ENCODE measurements at places on chromosomes 6 and 20.

DNA sequence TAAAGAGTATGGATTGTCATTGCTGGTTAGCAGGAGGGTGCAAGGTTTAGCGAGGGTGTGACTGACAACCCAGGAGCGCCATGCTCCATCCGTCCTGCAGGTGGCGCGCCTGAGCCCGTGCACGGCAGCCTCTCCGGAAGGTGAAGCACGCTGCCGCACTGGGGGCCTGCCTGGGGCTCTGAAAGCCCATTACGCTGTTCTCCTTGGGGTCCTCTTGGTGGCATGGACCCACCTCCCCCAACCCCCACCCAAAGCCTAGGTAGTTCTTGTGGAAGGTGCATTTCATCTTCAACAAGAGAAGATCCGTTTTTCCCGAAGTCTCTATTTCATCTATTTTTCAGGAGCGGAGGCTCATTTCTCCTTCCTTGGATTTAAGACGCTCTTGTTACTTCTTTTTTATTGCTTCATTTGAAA lies 197.4 kb upstream of the KCNG1 start:
- peak; percentile 26 for DNase-seq

DNA sequence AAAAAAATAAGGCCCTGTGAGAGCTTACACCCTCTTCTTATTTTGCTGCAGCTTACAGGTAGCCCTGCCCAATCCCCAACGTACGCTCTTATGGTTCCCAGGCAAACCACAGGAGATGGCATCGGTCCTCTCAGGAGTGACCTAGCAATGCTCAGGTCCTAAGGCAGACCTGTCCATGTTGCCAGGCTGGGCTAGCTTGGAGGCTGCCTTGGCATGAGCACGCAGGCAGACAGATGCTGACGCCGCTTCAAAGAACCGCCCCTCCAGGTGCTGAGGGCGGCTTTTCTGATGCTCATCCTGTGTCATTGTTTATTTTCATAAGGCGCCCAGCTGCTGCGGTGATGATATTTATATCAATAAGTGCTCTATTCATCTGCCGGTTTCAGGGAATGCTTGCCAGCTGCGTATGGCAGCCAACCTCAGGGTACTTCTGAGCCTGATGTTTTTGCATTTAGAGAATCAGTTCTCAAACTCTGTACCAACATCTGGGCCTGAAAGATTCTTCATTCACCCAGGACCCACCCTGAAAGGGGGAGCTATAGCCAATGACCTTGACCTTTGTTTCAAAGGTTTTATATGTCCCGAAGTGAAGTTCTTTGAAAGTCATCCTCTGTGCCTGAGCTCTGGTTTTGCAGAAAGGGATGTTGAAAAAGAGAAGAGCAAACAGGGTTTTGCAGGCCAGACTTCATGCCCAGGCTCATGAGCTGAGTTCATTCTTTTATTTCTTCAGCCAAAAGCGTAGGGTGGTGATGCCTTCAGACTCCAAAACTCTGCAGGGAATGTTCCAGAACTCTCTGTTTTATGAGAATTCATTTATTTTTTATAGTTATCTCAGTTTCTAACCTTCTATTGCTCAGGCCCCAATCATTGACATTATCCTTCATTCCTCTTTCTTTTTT lies 475.6 kb upstream of the CHD6 start:
- no peak for DNase-seq

DNA sequence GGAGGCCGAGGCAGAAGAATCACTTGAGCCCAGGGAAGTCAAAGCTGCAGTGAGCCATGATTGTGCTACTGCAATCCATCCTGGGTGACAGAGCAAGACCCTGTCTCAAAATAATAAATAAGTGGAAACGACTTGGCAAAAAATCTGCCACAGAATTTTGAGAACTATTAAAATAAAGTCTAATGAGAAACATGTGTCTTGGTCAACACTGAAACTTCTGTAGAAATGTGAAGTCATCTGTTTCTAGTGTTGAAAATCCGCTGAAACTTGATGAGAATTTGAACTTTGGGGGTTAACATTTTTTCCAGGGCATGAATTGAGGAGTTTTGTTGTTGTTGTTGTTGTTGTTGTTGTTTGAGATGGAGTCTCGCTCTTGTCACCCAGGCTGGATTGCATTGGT lies 29.0 kb upstream of the BCLAF1 start:
- no peak for DNase-seq

GRCh38 chr20:8254911-8255582 lies 123.0 kb downstream of the PLCB1 start:
- DNase-seq = peak; percentile 77

- peak; percentile 73 for DNase-seq
Observed at GRCh38 chr6:150352321-150353296, 16.2 kb upstream of the IYD start.

- DNase-seq = peak; percentile 50
Observed at GRCh38 chr6:89350281-89350966, 2.1 kb downstream of the UBE2J1 start.

DNA sequence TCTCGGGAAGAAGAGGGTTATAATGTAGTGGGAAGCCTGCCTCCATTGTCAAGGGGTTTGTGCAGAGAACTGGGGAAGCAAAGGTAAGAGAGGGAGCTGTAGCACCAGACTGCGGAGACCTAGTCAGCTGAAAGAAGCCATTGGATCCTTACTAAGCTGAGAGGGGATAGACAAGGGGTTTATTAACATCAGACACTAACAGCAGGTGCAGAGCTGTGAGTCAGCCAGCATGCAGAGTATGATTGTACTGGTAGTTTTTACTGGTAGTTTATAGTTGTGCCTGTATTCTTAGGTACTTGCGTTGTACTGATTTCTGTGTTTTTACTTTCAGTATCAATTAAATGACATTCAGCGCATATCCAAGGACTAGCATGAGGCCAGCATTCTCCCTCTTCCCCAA lies 17.8 kb upstream of the COL19A1 start:
- no peak for DNase-seq

- DNase-seq = no peak
Observed at GRCh38 chr20:38987777-38988176, 25.6 kb downstream of the DHX35 start.

GRCh38 chr20:20956513-20956931 lies 149.6 kb downstream of the LINC00237 start:
- no peak for DNase-seq

DNA sequence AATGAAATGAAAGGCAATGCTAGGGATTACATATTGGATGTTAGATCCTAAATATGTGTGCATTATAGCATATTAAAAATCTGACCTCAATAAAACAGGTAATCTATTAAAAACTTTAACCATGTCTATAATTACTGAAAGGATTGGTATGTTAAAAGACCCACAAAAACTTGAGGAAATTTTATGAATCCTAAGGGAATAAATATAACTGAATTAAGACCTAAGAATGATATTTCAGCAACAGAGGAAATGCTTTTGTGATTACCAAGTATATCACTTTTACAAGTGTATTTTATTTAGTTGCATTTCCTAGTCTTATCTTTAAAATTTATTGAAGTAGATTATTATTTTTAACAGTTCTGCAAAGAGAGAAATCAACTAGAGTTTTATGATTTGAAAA lies 571.5 kb downstream of the HDGFL1 start:
- DNase-seq = no peak

DNA sequence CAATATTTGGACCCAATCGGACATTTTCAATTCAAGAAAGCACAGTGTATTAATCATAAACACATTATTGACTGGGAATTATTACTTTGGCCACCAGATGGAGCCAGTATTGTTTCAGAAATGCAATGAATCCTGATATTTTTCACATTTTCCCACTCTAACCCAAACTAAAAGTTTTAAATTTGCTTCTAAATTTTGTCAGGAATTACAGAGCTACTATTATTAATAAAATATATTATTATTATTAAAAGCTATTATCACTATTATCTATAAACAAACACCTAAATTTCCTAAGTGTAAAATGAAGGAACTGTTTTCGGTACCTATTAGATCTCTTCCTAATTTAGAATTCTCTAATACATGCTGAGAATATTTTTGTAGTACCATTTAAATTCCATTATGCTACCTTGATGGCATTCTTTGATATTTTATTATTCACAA lies 245.3 kb downstream of the OGFRL1 start:
- DNase-seq = peak; percentile 65

DNA sequence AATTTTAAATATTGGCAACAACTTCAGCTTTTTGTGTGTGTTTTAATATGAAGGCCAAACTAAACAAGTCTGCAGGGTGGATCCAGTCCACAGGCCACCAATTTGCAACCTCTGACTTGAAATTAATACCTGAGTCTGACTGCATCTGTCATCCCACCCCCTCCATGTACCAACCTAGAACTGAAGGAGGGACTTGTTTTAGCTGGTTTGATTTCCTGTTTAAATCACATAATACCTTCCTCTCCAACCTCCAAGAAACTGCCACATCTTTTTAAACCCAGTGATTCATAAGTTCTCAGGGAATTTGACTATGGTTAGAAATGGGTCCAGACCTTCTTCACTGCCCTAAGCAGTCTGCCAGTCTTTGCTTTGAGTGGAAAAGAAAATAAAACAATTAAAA lies 21.6 kb downstream of the RNF8 start:
- DNase-seq = no peak

GRCh38 chr6:154210678-154211077 lies 145.9 kb downstream of the IPCEF1 start:
- DNase-seq = no peak

DNA sequence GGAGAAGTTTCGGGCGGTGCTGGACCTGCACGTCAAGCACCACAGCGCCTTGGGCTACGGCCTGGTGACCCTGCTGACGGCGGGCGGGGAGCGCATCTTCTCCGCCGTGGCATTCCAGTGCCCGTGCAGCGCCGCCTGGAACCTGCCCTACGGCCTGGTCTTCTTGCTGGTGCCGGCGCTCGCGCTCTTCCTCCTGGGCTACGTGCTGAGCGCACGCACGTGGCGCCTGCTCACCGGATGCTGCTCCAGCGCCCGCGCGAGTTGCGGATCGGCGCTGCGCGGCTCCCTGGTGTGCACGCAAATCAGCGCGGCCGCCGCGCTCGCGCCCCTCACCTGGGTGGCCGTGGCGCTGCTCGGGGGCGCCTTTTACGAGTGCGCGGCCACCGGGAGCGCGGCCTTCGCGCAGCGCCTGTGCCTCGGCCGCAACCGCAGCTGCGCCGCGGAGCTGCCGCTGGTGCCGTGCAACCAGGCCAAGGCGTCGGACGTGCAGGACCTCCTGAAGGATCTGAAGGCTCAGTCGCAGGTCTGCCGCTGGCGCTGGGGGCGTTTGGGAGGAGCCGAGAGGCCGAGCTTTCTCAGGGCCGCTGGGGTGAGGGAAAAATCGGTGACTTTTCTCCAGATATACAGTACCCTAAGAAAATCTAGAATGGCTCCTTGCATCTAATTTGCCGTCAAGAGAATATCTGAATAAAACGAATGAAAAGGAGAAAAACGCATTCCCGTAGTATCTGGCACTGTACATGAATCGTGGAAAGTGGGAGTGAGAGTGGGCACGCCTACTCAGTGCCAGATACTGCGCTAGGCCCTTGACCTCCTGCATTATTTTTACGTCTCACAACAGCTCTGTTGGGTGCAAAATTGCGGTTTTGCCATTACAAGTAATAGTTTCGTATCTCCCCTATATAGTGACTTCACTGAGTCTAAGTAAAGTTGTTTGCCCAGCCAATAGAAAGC lies 1.0 kb downstream of the CALHM6 start:
- peak; percentile 64 for DNase-seq

DNA sequence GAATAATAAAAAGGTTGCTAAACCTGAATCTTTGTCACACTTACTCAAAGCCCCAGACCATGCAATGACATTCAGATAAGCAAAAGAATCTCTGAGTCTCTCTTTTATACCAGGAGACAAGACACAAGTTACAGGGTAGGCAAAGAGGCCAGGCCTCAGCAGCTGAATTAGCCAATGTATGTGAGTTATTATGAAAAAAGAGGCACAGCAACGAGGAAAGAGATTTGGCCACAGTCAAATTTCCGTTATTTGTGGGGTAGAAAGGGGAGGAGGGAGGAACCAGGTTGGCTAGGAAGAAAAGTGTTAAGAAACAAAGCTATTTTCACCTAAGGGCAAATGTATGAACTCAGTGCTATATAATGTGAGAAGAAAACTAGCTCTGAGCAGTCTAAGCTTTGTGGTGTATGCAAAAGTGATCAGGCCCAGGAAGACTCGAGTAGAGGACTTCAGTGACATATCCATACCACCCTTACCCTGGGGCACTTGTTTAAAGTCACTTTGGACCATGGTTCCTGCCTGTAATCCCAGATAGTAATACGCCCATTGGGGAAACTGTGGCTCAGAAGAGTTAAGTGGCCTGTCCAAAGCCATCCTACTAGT lies 19.1 kb downstream of the IPCEF1 start:
- no peak for DNase-seq

- DNase-seq = no peak
Observed at GRCh38 chr20:37387519-37388269, 41.8 kb downstream of the SRC start.

DNA sequence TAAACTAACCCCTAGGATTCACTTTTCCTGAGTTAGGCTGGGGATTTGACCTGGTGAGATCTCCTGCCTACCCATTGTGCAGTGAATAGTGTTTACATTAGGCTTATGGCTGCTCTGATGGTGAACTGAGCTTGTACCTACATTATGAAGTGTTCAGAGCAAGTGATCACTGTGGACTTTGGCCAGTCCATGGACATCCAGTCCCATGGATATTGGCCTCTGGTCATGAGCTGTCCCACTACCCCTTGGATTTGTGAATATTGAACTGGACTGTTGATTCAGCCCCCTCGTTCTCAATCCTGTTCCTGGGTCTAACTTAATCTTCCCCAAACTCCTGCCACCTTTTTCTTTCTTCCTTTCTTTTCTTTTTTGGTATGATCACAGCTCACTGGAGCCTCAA lies 13.8 kb downstream of the ASIP start:
- no peak for DNase-seq

DNA sequence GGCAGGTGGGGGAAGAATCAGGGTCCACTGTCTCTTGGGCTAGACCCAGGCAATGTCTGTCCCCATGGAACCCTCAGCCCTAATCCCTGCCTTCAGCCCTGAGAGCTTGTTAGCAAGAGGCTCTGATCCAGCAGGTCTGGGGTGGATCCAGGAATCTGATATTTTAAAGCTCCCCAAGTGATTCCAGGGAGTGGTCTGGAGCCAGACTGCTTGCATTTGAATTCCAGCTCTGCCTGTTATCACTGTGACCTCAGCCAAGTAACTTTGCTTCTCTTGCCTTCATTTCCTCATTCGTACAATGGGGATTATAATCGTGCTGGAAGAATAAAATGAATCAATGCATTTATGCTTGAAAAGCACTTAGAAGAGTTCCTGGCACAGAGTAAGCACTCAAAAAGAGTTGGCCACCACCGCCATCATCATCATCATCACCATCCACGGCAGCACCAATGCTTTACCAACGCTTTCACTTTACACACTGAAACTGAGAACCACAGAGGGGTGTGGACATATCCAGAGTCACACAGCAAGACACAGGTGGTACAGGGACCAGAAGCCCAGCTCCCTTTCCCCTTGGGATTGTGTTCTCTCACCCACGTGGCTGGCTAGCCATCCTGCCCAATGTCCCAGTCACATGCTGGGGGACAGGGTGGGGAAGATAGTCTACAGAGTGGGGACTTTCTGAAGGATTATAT lies 75.7 kb upstream of the RALY start:
- no peak for DNase-seq

All from choroid plexus epithelial cell (primary cell).